ENCODE measurements at places on chromosomes 12 and 14.

- no peak for DNase-seq
Observed at GRCh38 chr12:120204171-120204570, 3.3 kb upstream of the RPLP0 start.

DNA sequence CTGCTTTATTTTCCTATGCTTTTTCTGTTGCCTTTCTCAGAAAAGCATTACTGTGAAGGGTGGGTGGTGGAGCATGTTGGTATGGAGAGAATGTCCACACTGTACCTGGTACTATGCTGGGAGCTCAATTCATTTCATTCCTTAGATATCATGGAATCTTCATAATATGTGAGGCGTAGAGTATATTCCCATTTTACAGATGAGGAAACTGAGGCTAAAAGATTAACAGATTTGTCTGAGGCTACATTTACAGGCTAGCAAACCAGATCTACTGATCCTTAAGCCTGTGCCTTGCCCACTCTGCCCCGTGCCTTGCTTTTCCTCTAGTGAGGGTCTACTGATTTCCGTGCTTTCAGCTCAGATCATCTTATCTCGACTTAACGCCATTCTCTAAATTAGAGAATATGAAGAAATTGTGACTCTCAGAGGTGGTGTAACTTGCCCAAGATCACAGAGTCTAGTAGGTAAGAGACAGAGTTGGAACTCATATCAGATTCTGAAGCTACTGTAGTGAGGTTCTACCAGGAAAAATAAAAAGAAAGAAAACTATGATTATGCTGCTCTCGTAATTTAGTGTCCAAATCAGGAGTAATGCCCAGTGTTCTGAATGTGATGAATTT lies 5.5 kb downstream of the GLRX5 start:
- DNase-seq, result no peak

DNA sequence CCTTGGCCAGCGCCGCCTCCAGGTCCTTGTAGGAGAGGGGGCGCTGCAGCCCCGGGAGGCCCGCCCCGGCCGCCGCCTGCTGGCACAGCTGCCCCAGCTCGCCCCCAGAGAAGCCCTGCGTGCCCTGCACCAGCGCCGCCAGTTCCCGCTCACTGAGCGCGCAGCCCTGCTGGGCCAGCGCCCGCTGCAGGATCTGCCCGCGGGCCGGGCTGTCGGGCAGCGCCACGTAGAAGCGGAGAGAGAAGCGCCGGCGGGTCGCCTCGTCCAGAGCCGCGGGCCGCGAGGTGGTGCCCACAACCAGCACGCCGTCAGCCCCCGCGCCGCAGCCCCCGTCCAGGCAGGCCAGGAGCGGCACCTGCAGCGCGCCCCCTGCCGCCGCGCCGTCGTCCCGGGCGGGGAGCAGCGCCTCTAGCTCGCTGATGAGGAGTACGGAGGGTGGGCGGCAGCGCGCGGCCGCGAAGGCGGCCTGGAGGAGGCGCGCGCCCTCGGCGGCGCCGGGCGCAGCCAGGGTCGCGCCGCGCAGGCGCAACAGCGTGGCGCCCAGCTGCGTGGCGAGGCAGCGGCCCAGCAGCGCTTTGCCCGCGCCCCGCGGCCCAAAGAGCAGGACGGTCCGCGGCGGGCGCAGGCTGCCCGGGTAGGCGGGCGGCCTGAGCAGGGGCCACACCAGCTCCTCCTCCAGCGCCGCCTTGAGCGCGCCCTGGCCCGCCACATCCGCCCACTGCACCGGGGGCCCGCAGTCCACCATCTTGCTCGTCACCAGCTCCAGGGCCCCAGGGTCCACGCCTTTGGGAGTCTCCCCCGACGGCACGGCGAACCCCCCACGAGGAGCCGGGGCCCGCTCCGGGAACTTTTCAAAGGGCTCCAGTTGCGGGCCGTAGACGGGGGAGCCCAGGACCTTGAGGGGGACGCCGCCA lies 27.7 kb downstream of the FIGNL2 start:
- no peak for DNase-seq

DNA sequence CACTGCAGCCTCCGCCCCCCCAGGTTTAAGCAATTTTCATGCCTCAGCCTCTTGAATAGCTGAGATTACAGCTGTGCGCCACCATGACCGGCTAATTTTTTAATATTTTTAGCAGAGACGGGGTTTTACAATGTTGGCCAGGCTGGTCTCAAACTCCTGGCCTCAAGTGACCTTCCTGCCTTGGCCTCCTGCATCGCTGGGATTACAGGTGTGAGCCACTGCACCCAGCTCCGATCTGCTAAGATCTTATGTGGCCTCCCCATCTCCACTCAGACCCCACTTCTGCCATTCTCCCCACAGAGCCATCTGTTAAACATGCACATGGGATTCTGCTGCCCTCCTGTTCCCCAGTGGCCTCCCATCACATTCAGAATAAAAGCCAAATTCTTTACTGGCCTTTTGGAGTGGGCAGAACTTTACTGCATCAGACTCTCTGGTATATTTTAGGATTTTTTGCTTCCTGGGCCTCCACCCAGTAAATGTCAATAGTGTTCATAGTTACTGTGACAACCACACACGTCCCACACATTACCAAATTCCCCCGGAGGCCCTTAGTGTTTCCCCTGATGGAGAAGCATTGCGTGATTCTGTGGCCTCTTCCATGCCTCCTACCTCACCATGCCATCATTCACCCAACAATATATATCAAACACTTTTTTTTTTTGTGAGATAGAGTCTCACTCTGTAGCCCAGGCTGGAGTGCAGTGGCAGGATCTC lies 96.3 kb downstream of the PTPN11 start:
- DNase-seq, result peak; percentile 7

GRCh38 chr12:54631551-54631950 lies 3.1 kb downstream of the LACRT start:
- no peak for DNase-seq

GRCh38 chr14:104732355-104732804 lies 8.4 kb downstream of the ADSS1 start:
- no peak for DNase-seq

DNA sequence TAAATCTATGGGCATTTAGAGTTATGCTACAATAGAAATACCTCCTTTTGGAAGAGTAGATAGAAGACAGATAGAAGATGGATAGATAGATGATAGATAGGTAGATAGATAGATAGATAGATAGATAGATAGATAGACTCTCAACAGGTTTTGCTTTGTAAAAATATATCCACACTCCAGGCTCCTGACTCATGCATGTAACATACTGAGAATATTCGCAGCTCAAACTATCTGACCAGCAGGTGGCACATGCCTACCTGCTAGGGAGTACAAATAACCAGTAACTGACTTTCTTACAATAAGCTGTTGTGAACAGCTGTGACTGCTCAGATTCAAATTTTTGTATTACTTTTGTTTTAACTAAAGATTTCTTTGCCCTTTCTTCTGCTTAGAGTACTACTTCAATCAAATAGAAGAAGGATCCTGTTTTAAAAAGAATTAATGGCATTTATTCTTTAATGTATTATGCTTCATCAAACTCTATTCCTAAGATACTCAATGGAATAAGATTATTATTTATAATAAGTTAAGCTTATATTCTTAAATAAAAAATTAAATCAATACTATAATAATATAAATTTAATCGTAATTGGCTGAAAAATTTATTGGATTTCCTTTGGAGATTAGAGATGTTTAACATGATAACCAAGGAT lies 15.8 kb upstream of the CPNE8 start:
- DNase-seq, result peak; percentile 21
